MG63 (cell line): ENCODE measurements at places on chromosomes 5 and 9. TPM values are rescaled to one million over a fixed set of nuclear protein-coding genes. Genes with fewer than 3 reads are reported as not detected.

DNA sequence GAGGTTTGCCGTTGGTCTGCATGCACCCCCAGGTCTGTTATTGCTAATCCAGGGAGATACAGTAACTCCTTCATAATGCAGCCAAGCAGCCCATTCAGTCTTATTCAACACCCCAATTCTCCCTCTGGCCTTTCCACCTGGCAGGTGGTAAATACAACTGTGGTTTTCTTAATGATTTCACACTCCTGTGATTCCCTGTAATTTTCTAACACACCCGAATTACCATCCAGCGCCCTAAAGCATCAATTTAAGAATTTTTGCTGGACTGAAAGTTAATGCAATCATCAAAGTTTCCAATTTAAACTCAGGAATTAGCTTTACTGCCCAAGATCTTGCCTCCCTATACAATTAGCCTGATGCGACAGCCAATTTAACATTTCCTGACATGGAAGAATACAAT lies 62.5 kb downstream of the GNAQ start:
- no peak for DNase-seq

DNA sequence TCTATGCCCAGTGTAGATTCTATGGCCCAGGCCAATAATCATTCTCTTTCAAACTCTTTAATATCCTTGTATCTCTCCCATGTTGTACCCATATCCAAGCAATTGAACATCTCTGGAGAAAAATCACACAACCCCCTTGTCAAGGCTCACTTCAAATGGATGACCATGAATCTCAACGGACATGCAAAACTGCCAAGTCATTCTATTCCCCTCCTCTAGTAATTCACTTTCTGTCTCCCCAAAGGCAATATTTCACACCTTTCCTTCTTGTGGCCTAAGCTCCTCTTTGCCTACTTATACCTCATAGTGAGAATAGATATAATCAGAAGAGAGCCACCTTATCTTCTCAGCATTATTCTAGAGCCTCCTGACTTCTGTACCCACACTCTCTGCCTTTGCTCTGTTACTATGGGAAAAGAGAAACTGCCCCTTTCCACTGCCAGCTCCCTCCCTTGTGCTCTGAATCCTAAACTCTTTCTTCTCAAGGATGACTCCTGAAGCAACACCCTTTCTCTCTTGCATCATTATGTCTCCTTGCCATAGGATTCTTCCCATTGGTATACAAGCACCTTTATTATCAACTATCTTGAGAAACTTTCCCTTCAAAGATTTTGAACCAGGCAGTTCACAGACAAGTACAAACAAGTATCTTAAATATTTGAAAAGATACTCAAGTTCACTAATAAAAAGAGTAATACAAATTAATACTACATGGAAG lies 66.1 kb downstream of the RPS23 start:
- DNase-seq: no peak

GRCh38 chr5:111404270-111404769 lies 108.0 kb downstream of the STARD4 start:
- DNase-seq: no peak

- peak; percentile 80 for DNase-seq
Measured at GRCh38 chr5:136066661-136067271, 38.0 kb downstream of the TGFBI start.

ADAMTS13 gene
- 1.1 and 2.0 TPM in 2 replicates for total RNA-seq

- DNase-seq: no peak
Measured at GRCh38 chr9:70263421-70263820, 4.6 kb downstream of the SMC5 start.

TIMD4 gene
- not detected in 2 replicates for total RNA-seq

SMIM3 gene
- 85.3 and 98.3 TPM in 2 replicates for total RNA-seq

- no peak for DNase-seq
Measured at GRCh38 chr5:113615708-113616107, 102.2 kb downstream of the YTHDC2 start.

DNAJC21 gene
- 17.5 and 26.9 TPM in 2 replicates for total RNA-seq

IQGAP2 gene
- total RNA-seq: 4.1 and 12.3 TPM in 2 replicates

DNA sequence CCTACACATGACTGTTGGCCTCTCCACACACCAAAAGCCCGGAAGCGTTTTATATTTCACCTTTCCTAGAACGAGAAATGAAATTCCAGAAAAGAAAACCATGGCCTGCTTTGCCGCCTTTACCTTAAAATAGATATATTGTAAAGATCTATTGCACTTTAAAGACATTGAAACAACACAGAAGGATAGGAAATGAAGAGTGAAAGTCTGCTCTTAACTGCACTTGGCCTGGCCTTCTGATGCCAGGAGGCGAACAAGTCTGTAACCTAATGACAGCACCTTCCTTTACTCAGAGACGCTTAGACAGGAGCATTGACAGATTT lies 6.7 kb downstream of the PRDM6 start:
- no peak for DNase-seq

GRCh38 chr9:38345851-38346755 lies 46.4 kb upstream of the ALDH1B1 start:
- no peak for DNase-seq

GRCh38 chr5:177018341-177018740 lies 4.2 kb upstream of the ZNF346 start:
- no peak for DNase-seq

GRCh38 chr5:2800035-2800434 lies 48.6 kb upstream of the IRX2 start:
- no peak for DNase-seq

- no peak for DNase-seq
Measured at GRCh38 chr5:169044962-169045361, 256.0 kb downstream of the SLIT3 start.

DNA sequence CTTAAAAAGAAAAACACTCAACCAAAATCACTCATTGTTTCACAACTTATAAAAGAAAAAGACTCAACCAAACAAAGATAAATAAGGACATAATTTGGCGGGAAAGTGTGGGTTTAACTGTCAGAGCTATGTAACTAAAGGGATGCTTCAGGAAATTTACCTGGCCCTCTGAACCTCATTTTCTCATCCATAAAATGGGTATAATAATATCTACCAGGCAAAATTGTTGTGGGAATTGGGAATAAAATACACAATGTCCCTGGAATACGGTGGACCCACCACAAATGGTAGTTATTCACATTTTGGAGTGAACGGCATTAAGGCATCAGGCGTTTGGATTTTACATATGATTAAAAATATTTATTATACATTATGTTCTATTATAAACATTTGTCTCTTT lies 228.5 kb upstream of the ANKRD55 start:
- DNase-seq: no peak

DNA sequence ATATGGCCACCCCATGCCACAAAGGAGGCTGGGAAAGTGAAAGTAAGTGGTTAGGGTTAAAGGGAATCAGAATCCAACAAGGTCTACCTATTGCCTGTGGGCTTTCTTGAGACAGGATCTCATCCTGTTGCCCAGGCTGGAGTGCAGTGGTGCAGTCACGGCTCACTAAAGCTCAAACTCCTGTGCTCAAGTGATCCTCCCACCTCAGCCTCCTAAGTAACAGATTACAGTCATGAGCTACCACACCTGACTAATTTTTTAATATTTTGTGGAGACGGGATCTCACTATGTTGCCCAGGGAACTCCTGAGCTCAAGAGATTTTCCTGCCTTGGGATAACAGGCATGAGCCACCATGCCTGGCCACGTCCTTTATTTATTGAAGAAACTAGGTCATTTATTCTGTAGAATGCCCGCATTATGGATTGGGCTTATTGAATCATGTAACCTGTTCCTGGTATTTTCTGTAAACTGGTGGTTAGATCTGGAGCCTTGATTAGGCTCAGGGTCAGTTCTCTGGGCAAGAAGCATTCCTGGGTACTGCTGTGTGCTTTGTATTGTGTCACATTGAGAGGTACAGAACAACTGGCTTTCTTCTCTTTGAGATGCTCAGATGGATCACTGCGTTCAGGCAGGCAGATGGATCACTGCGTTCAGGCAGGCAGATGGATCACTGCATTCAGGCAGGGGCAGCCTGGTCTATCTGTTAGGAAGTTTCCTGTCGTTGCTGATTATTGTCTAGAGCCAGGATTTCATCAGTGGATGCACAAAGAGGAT lies 41.6 kb downstream of the ERGIC1 start:
- DNase-seq: no peak

GRCh38 chr9:113506090-113506589 lies 42.6 kb downstream of the RGS3 start:
- DNase-seq: no peak

GRCh38 chr5:6362846-6363245 lies 15.5 kb downstream of the MED10 start:
- no peak for DNase-seq

ADAMTSL2 gene
- total RNA-seq: 0.10 and 0.72 TPM in 2 replicates

DNA sequence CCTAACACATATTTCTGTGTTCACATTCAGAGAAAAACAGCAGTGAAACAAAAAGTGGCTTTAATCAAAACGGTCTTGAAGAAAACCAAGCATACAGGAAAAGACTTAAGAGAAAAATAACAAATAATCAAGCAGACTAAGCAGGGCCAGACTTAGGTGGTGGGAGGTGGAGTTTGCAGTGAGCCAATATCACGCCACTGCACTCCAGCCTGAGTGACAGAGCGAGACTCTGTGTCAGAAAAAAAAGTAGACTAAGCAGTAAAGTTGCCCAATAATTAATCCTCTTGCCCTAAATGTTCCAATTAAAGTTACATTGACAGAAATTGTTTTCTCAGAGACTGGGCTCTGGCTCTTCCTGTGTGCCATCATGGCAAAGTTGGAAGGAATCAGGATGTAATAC lies 26.6 kb upstream of the GLDC start:
- DNase-seq: no peak

SLC6A18 gene
- total RNA-seq: not detected in 2 replicates

GRCh38 chr9:88535226-88536022 lies 446 bp downstream of the NXNL2 start:
- DNase-seq: no peak

ZBED3 gene
- total RNA-seq: 0.20 TPM in 1 of 2 replicates, not detected in the other

GRCh38 chr9:116900543-116900942 lies 213.4 kb downstream of the TRIM32 start:
- no peak for DNase-seq

DNA sequence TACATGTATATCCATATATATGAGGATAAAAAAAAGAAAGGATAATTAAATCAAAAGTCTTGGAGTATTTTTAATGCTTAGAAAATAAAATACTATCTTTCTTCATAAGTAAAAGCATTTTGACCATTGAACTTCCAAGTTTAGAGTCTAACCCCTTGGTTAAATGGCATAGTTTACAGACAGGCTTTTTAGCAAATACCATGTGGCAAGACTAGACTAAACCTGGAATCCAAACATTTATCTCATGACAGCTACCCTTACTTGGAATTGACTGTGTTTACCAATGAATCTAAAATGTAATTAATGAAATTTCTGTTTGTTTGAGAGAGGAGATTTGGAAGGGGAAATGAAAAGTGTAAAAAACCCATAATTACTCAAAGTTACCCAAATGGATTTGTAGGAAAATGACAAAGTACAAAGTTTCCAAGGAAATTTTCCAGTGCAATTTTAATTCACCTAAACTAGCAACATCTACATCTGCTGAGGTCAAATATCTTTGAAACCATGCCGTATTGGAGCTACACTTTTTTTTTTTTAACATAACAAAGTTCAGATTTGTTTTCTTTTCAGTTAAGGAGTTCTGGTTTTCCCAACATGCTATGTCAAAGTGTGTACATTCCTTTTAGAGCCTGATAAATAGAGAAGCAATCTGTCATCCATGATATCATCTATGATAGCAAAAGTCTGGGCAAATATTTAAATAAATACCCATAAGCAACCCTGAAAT lies 272.1 kb upstream of the DAB2 start:
- no peak for DNase-seq

FABP6 gene
- 2.6 and 3.9 TPM in 2 replicates for total RNA-seq

DNA sequence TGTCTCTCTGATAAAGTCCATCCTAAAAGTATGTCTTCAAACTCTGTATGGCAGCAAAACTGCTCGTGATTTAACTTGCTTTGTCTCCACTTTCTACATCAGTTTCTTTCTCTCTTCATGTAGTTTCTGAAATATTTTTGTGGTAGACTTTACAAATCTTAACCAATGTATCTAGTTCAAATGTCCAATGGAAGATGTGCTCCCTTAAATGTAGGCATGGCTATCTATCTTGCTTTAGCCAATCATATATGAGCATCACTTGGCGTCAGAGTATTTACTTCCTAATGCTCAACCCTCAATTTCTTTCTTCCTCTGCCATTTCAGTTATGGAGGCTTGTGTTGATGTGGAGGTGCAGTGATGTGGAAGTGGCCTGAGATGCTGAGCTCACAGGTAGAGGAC lies 206.1 kb upstream of the ZNF608 start:
- no peak for DNase-seq

DNA sequence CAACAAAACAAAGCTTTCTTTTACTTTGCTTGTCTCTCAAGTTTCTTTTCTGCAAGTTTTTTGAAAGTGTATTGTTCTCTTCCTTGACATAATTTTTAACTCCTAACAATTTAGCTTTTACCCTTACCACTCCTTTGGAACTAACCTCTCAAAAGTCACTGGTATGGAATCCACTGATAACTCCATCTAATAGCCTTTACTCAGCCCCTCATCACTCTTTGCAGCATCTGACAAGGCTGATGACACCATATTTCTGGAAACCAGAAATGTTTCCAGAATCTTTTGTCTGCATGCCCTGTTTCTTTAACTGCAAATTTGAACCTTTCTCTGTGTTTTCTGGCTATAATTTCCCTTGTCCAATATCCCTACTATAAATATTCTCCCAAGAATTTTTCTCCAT lies 46.5 kb downstream of the ZNF474 start:
- DNase-seq: no peak

ELAVL2 gene
- total RNA-seq: not detected in 2 replicates

C9orf50 gene
- total RNA-seq: not detected in 2 replicates

- DNase-seq: peak; percentile 56
Measured at GRCh38 chr5:135343413-135343812, 55.6 kb downstream of the MACROH2A1 start.

FOXD4L4 gene
- total RNA-seq: not detected in 2 replicates

DNA sequence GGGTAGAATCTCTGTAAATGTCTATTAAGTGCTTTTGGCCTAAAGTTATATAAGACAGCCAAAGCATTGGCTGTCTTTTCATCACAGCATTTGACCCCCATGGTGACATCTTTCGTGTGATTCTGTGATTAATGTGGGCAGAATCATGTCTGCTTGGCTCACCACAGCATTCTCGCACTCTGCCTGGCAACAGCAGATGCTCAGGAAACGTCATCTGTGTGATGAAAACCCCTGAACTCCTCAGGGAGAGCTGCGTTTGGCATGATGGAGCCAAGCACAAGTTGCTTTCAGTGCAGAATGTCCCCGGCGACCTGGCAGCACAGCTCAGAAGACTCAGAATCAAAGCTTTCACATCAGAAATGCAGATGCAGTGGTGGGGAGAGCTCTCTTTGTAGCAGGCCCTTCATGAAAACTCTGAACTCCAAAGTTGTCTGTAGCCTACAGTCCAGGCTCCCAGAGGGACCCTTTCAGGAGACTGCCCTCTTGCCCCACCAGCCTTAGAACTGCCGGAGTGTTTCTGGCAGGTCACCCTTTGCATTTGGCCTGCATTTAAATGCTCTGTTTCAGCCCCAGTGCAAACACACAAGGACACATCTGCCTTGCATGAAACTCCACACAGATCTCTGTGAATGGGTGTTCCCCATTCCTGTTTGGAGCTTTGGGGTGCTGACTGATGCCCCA lies 155.6 kb upstream of the PANK3 start:
- peak; percentile 23 for DNase-seq
